ENCODE measurements at places on chromosomes 7 and 10.

DNA sequence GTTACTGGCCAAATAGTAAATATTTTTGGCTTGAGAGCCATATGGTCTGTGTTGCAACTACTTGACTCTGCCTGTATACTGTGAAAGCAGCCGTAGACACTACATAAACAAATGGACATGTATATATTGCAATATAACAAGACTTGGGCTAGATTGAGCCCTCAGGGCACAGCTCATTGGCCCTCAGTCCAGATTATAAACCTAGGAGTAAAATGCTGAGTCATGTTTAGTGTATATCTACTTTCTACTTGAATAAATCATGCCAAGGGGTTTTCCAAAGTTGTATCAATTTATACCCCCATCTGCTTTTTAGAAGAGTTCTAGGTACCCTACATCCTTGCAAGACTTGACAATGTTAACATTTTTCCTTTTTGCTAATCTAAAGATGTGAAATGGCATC lies 27.4 kb upstream of the POU6F2 start:
- DNase-seq, result no peak

DNA sequence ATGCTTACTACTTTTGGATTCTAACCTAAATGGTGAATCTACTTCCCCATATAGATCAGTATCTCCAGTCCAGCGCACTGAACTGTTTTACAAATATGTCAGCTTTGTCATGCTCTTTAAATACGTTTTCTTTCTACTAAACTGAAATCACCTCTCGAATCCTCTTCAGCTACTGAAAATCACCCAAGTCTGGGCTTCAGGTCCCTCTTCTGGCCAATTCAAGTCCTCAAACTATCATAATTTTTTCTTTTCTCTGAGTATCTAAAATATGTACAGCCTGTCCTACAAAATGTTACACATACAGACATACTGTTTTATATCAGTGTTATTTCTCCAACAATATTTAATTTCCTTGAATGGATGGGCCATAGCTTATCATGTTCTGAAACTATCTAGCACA lies 84.2 kb downstream of the CACNA2D1 start:
- DNase-seq, result no peak

DNA sequence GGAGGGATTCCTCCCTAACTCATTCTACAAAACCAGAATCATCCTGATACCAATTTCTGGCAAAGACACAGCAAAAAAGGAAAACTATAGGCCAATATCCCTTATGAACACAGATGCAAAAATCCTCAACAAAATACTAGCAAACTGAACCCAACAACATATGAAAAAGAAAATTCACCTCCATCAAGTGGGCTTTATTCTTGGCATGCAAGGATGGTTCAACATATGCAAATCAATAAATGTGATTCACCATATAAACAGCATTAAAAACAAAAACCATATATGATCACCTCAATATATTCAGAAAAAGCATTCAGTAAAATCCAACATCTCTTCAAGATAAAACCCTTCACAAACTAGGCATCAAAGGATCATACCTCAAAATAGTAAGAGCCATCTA lies 23.5 kb downstream of the SNX13 start:
- no peak for DNase-seq

DNA sequence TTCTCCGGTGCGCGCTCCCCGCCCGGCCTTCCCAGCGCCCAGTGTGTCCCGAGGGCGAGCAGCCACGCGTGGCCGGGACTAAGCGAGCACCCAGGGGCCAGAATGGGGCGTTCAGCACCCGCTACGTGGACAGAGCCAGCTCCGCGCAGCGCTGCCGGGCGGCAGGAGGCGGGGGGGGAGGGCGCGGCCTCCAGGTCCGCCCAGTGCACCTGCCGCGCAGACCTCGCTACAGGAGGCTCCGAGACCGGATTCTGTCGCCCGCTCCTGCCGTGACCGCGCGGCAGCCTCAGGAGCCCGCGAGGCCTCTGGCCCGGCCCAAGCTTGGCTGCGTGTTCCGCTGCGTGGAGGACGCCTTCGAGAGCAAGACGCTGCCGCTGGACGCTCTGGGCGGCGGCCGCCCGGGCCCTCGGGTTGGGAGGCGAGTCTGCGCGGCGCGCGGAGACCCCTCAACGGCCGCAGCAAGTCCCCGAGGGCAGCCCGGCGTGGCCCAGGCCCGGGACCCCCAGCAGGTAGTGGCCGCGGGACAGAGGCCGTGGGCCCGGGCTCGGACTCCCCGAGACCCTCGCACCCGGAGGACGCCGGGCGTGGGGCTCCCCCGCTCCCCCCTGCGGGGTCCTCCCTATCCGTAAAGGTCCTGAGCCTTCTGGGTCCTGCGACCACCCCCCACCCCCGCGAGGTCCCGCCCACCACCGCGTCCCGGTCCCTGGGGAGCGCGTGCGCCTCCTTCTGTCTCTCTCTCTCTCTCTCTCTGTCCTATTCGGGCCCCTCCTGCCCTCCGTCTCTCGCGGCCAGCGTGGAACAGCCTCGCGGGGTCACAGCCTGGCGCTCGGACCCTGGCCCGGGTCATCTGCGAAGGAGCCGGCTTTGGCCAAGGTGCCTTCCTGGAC lies 904 bp upstream of the DPYSL4 start:
- peak; percentile 53 for DNase-seq

DNA sequence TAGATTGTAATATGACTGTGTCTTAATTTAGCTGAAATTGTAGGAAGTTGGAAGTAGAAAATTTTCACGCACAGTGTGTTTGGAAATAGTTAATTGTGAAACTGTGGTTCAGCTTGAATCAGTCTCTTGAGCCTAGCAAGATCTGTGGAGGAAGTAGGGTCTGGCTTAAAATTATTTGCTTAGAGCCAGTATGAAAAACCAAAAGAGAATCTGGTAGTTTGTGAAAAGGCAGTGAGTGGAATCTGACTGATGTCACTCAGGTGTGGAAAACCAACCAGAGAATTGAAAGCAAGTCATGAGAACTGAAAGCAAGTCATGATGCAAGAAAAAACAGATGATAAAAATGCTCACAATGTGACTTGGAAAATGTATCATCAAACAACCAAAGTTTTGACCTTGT lies 11.5 kb downstream of the LIPJ start:
- DNase-seq, result no peak

- DNase-seq, result no peak
Measured at GRCh38 chr7:87797395-87797794, 78.8 kb downstream of the SLC25A40 start.

- DNase-seq, result no peak
Measured at GRCh38 chr10:498760-499435, 190.6 kb downstream of the DIP2C start.

- DNase-seq, result no peak
Measured at GRCh38 chr7:147251751-147252325, 1135.2 kb downstream of the CNTNAP2 start.

DNA sequence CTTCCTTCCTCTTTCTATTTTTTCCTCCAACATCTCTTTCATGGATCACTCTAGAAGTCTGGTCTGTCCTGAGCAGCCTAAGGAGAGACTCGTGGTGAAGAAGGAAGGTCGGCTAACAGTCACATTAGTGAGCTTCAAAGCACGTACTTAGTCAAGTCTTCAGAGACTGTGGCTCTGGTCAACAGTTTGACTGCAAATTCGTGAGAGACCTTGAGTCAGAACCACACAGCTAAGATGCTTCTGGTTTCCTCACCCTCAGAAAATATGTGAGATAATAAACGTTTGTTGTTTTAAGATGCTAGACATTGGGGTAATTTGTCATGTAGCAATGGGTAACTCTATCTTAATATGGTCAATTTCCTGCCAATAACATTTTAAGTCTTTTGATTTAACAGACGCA lies 126.2 kb upstream of the LRRN3 start:
- DNase-seq, result no peak

DNA sequence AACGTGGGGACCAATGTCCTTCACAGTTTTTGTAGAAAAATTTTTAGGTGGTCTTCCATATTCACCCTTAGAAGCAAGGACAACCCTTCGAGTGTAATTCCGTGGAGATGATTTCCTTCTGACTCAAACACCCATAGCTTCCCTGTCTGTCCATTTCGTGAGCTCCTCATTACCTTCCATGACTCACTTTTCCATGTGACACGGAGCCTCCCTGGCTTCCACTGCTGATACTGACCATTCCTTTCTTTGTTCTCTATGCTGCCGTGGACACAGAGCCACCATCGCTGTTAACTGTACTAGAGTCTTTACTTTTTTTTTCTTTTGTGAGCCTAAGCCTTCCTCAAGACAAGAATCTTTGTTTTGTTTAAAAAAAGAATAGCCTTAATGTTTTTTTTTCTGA lies 12.5 kb upstream of the ARMS2 start:
- no peak for DNase-seq

- no peak for DNase-seq
Measured at GRCh38 chr7:137399827-137400823, 56.6 kb upstream of the PTN start.

DNA sequence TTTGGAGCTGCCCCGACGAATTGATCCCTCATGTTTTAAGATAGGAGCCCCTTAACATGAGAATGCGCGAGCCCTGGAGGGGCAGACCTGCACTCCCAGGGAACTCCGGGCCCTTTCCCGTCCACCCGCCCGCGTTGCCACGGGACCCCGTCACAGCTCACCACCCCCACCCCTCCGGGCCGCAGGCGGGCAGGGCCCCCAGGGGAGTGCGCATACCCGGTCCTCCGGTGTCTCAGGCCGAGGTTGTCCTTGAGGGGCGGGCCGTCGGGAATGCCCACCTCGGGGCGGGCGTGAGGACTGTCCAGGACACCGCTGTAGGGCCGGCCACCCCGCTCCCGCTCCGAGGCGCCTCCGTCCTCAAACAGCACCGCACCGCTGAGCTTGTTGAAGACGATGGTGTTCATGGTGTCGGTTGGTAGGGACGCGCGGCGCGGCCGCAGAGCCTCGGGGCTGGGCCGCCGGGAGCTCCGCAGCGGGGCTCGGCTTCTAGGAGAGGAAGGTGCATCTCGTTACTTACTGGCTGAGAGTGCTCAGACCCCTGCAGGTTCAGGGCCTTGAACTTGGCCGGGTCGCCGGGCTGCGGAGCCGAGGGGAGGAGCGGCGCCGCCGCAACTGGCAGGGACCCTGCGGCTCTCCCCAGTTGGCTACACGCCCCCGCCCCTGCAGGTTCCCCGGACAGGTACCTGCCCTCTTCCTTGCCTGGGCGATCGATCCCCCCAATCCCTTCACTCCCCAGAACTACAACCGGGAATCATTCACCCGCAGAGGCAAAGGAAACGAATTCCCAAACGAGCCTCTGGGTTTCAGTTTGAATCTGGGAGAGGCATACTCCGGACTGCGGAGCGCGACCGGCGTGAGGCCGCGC lies 2.4 kb downstream of the MKX start:
- DNase-seq, result peak; percentile 25

DNA sequence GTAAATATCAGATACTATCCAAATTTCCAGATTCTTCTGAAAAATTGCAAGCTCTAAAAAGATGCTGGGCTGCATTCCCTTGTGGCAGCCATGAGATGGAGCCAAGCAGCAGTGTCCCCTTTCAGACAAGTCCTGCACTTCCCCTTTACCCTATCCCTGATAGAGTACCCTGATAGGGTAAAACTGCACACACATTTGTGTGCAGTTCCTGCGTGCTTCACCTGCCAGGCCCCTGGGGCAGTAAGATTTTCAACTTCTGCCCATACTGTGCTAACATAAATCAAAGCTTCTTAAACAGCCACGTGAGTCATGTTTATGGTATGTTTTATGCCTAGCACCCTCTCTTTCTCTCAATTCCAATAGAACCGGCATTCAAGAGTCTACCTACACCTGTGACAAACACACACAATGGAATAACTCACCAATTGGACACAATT lies 52.2 kb downstream of the IFIT5 start:
- DNase-seq, result peak; percentile 1

DNA sequence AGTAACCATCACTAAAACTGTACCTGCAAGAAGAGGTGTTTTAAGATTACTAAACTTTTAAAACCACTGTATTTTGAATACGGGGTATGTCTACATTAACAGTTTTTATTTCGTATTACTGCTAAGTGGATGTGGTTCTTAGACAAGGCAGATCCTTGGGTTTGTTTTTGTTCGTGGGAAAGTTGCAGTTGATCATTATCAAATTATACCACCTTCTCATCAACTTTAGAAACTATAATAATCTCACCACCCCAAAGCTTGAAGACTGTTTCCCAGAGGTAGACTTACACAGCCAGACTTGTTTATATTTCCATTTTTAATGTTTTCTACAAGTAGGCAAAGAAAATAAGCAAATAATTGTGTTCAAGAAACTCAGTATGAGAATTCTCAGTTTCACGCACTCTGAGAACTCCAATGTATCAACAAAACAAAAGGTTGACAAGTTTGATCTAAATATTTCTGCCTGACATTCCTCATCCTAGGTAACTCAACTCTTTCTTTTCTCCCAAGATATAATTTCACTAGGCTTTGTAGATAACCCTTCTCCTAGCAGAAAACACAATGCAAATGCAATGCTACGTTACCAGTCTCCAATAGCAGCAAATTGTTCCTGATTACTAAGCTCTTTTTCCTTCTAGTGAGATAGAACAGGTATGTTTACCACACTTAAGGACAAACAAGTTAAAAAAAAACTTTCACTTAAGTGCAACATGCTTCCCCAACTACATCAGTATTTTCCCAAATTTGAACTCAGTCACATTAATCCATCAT lies 36.0 kb downstream of the IGF2BP3 start:
- no peak for DNase-seq

DNA sequence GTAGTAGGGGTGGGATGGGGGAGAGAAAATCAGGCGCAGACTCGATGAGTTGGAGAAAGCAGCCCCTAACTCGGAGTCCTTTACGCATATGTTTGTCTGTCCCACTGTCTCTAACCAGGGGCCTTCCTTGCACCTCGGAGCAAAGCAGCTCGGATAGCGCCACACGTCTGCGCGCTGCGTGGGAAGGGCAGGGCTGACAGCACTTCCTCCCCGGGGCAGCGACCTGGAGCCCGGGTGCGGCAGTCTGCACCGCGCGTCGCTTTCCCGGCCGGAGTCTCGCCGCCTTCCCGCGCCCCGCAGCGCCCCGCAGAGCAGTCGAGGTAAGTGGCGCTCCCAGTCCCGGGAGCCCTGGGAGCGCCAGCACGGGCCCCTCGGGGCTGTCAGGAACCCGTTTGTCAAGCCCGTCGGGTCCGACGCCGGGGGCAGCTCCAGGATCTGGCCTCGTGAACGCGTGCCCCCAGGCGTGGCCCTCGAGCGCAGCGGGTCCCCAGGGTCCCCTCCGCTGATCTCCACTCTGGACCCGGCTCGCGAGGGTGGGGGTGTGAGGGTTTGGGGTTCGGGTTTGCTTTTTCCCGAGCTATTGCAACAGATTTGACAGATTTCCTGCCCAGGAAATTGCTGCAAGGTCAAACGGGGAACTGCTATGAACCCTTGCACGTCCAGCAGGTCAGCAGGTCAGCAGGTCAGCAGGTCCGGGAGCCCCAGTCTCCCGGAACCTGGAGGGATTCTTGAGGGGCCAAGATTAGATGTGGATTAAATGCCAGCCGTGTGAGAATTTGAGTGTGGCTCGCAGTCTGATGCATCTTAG lies 597 bp downstream of the APBB1IP start:
- DNase-seq, result no peak

GRCh38 chr7:105298439-105298894 lies 90.3 kb downstream of the SRPK2 start:
- no peak for DNase-seq
